ENCODE measurements at places on chromosomes 2 and 18.

- no peak for DNase-seq
These were observed 737.4 kb upstream of the SALL3 start for GRCh38 chr18:78242254-78242643.

GRCh38 chr2:28709101-28709500, 42.5 kb upstream of the PPP1CB start:
- DNase-seq, result no peak

DNA sequence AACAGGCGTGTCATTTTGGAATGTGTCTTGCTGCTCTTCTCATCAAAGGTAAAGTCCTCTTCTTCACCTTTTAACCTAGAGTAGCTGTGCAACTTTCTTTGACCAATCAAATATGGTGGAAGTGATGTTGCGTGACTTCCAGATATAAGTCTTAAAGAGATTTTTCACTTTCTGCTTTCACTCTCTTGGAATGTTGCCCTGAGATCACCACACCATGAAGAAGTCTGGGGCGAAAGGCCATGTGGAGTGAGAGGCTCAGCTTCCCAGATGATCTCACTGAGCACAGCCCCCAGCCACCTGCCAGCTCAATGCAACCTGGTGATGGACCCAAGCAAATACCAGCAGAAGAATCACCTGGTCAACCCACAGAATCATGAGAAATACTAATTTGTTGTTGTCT, 7.1 kb upstream of the GALNT3 start:
- DNase-seq, result no peak

DNA sequence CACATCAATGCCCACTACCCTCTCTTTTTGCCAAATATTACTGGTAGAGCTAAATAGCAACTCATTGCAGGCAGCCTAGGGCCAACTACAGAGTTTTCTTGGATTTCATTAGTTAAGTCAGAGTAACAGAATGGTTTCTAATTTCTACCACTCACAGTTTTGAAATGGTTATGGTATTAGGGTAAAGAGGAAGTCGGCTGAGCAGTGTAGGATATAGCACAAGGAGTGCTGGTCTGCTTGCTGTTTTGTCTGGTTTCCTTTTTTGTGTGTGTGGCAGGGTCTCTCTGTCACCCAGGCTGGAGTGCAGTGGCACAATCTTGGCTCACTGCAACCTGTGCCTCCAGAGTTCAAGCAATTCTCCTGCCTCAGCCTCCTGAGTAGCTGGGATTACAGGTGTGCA, 289.2 kb upstream of the CCDC68 start:
- DNase-seq, result no peak

- DNase-seq, result no peak
These were observed 124.3 kb upstream of the CYP26B1 start for GRCh38 chr2:72271766-72272641.

GRCh38 chr2:151380580-151381235, 23.3 kb downstream of the TNFAIP6 start:
- DNase-seq, result no peak

DNA sequence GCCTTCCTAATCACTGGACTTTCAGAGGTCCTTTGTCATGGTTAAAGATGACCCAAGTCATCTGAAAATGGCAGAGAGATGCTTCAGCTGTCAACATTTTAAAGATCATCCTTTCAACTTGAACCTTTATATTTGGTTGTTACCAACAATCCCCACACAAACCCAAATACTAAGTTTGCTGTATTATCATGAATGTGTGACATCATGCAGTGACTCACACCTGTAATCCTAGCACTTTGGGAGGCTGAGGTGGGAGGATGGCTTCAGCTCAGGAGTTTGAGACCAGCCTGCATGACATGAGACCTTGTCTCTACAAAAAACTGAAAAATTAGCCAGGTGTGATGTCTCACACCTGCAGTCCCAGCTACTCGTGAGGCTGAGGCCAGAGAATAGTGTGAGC, 55.2 kb upstream of the NRP2 start:
- DNase-seq, result no peak

DNA sequence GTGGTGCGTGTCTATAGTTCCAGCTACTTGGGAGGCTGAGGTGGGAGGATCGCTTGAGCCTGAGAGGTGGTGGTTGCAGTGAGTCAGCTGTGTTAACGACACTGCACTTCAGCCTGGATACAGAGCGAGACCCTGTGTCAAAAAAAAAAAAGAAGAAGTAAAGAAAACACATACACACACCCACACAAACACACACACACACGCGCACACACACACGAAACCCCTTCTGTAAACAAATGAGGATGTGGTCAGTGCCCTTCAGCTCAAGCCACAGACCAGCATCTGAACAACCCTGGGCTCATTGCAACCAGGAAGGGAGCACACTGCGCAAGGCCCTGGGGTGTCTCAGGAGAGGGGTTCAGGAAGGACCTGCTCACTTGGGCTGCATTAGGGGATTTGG, 47.9 kb upstream of the KCNF1 start:
- DNase-seq, result no peak

DNA sequence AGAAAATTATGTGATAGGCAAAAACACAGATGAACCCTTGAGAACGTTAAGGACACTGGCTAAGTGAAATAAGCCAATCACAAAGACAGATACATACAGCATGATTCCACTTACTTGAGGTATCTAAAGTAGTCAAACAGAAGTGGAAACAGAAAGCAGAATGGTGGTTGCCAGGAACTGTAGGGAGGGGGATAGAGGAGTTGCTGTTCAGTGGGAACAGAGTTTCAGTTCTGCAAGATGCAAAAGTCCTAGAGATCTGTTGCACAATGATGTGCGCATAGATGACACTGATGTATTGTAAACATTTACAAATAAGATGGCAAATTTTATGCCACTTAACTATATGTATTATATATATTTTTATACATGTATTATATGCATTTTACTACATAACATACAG, 59.7 kb downstream of the POLE4 start:
- no peak for DNase-seq

GRCh38 chr2:72674982-72675915, 150.6 kb downstream of the EXOC6B start:
- no peak for DNase-seq

DNA sequence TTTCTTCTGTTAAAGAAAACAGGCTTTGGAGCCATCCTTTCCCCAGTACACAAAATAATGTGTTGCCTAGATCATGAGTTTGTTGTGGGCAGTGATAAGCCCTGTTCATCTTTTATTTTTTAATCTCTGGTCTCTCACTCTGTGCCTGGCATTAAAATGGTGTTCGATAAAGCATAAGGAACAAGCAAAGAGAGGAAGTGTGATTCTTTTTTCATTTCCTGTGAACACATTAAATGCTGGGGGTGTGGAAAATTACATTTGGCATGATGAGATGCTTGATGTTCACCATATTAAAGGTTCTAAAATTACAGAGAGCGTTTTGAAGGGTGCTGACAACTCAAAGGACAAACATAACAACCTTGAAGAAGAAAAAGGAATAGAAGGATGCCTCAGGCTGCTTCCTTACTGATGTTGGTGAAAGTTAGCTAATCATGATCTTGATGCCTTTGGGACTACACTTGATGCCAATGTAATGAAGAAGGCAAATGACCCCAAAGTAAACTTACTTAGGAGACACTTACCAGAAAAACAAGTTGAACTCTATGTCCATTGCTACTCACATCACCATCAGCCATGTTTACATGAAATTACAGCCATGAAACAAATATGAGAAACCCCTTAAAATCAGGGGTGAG, 33.0 kb downstream of the TMEFF2 start:
- DNase-seq, result no peak

- no peak for DNase-seq
These were observed 124.0 kb downstream of the PLA2R1 start for GRCh38 chr2:159938395-159938794.

- DNase-seq, result no peak
These were observed 25.4 kb downstream of the TET3 start for GRCh38 chr2:74010087-74010541.

DNA sequence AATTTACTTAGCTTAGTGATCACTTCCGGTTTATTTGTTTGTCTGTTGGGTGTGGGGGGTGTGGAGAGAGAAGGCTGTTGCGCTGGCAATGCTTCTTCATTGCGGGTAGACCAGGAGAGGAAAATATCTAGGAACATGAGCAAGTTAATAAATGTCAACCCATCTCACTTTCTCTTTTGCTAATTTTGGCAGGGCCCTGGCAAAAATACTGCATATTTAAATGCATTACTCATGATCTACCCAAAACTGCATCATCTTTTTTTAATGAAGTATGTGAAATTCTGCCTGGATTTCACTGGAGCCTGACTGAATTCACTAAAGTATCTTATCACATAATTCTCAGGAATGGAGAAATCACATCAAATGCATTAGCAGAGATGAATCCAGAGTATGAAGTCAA, 1131.0 kb upstream of the NXPH2 start:
- DNase-seq, result no peak

DNA sequence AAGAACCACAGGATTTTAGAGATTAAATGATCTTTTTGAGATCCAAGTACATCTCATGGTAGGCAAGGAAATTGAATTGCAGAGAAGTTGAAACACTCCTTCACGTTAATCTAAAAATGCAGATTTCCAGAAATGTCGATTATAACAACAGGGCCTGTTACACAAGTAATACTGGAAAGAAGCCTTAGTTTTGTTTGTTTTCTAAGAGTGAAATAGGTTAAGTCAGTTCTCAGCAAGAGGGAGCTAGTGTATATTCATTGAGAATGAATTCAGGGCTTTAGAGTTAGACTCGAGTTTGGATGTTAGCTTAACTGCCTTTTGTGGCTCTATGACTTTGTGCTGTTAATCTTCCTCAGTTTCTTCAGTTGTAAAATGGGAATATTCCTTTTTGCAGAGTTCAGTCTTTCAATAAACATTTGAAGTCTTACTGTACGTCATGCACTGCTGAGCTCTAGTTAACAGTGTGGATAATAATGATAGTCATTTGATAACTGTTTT, 926 bp downstream of the NDUFV2 start:
- DNase-seq, result no peak

DNA sequence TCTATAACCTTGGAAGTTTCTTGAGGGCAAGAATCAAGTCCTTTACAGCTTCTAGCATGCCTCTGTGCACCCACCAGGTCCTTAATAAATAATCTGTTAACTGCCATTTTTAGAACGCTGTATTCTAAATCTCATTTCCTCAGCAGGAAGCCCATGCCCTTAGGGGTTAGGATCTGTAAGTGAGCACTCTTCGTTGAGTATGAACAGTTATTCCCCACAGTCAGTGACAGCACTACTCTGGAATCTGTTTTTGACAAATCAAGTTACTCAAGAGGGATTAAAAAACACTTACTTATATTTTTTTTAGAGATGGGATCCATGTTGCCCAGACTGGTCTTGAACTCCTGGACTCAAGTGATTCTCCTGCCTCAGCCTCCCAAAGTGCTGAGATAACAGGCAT, 14.6 kb downstream of the PAIP2B start:
- DNase-seq, result no peak

DNA sequence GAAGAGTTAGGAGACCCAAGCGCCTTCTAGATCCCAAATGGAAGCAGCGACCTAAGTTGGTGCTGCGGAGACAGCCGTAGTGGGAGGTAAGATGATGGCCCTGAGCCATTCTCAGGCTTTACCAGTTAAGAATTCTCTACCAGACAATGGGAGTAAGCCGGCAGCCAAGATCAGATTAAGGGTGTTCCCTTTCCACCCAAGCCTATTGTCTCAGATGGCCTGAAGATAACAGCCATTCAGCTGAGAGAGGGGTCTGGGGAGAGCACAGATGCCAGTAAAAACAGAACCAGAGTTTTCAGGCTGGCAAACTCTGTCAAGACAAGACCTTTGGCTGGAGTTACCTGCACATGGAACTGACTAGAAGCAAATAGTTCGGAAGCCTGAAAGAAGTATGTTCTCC, 191.7 kb upstream of the HAAO start:
- DNase-seq, result no peak

GRCh38 chr2:119819846-119820245, 60.1 kb downstream of the PTPN4 start:
- no peak for DNase-seq

- DNase-seq, result no peak
These were observed 66.8 kb downstream of the ACSL3 start for GRCh38 chr2:222927600-222927999.

GRCh38 chr2:224183086-224183485, 144.0 kb upstream of the SERPINE2 start:
- DNase-seq, result no peak

GRCh38 chr18:63646936-63647335, 2.9 kb upstream of the SERPINB4 start:
- DNase-seq, result no peak

- DNase-seq, result no peak
These were observed 18.8 kb downstream of the UXS1 start for GRCh38 chr2:106175086-106175850.

DNA sequence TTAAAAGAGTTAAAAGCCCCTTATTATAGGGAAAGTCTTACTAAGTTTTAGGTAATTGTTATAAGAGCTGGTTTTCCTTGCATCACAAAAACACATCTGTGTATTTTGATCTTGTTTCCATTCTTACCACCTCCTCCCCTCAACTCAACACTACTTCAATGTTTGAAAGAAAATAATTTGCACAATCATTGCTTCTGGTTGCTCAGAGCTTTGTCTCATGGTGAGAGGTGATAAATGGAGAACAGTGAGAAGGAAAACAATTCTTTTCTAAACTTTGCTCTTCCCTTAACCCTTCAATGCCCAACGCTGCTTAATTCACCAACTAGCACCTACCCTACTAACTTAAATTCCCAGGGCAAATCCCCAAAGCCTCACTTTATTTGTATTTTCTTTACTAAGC, 268.1 kb upstream of the LINC00305 start:
- DNase-seq, result no peak

- no peak for DNase-seq
These were observed 159.7 kb downstream of the NAPG start for GRCh38 chr18:10685484-10685883.

- no peak for DNase-seq
These were observed 50.6 kb downstream of the TTC21B start for GRCh38 chr2:165902934-165903333.

Data from stimulated activated CD4-positive, alpha-beta T cell treated with anti-CD3 and anti-CD28 coated beads, Interleukin-1b, Interleukin-23, amount 100 ng/mL, for 1 hour (primary cell).